MCF 10A (cell line): ENCODE measurements at places on chromosomes 6 and 20.

DNA sequence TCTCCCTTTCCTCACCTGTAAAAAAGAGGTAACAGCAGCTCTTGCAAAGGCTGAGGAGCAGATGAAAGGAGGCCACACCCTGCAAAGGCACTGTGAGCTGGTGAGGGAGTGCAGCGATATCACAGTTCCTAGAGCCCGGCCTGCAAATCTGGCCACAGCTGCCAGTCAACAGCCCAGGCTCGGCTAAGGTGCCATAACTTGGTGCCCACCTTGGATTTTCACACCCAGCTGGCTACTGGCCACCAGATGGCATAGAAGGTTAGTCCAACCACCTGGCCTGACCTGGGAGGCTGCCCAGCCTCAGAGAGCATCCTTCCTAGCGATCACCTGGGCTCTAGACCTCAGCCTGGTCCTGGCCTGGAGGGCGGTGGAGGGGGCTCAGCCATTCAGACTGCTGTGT is 46.8 kb downstream of the KCNB1 start:
- peak; percentile 20 for DNase-seq

DNA sequence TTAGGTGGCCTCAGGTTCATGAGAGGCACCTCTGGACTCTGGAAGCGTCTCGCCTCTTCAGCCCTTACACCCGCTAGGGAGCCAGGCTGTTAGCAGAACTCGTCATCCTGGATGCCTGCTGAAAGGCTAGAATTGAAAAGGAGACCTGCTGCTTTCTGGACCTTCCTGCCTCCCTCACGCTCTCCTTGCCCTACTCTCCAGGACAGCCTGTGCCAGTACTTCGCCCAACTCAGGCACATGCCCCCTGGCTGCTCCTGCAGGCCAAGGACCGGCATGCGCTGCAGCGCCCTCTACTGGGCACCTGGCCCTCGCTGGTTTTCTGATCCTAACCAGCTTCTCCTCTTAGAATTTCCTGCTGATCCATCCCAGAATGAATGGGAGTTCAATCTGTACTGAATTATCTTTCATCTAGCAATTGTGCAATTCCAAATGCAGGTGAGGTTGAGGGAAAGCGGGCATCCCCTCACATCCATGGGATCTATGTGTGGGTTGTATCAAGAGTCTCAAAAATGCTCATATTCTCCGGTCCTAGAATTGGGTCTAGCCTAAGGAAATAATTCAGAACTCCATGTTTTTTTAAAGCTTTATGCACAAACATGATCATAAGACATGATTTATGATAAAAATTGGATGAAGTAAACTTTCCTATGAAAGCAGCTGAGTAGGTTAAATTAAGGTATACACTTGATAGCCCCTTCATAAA is 78.0 kb downstream of the PTPN1 start:
- peak; percentile 81 for DNase-seq

DNA sequence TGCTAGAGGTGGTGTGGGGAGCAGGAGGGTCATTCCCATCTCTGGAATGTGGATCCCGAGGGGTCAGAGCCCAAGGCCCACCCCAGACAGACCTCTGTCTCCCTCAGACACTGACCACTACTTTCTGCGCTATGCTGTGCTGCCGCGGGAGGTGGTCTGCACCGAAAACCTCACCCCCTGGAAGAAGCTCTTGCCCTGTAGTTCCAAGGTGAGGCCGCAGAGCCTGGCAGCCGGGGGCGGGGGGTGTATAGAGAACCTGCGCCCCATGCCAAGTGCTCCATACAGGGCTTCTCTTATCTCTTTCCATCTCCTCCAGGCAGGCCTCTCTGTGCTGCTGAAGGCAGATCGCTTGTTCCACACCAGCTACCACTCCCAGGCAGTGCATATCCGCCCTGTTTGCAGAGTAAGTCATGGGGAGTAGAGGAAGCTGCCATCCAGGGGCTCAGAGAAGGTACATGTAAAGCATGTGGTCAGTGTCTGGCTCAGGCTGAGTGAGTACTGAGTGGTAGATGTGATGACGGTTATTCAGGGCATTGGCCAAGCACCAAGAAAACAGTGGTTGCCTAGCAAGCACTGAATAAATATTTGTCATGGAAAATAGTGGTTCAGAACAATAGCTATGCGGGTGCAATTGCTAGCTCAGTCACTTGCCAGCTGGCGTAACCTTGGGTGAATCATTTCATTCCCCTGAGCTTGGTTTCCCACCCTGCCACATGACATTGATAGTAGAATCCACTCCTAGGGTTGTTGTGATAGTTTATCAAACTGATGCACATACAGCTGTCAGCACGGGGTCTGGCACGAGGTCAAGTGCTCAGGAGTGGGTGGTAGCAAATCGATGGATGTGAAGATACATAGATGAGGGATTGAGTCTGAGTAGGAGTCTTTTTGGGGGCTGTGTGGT is 3.5 kb downstream of the PIGT start:
- peak; percentile 89 for DNase-seq

DNA sequence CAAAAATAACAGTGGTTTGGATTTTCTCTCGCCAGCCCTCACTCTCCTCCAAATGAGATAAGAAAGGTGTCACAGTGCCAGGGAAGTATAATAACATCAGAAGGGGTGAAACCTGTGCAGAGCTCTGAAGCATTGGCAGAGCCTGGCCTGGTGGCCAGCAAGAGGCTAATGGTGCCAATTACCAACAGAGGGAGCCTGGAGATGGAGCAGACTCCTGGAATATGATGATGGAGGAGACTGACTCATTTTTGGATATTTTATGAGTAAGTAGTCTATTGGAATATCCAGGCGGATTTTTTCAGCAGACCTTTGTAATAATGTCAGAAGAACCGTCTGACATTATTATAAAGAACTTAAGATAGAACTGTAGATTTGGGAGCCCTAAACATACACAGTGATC is 442.6 kb upstream of the MARCKS start:
- DNase-seq: peak; percentile 79

- peak; percentile 20 for DNase-seq
Measured at GRCh38 chr6:88650029-88650619, 313.3 kb downstream of the RNGTT start.

- DNase-seq: no peak
Measured at GRCh38 chr6:41900861-41901260, 5.7 kb upstream of the USP49 start.

GRCh38 chr20:40326784-40327183 is 362.3 kb downstream of the MAFB start:
- peak; percentile 16 for DNase-seq

DNA sequence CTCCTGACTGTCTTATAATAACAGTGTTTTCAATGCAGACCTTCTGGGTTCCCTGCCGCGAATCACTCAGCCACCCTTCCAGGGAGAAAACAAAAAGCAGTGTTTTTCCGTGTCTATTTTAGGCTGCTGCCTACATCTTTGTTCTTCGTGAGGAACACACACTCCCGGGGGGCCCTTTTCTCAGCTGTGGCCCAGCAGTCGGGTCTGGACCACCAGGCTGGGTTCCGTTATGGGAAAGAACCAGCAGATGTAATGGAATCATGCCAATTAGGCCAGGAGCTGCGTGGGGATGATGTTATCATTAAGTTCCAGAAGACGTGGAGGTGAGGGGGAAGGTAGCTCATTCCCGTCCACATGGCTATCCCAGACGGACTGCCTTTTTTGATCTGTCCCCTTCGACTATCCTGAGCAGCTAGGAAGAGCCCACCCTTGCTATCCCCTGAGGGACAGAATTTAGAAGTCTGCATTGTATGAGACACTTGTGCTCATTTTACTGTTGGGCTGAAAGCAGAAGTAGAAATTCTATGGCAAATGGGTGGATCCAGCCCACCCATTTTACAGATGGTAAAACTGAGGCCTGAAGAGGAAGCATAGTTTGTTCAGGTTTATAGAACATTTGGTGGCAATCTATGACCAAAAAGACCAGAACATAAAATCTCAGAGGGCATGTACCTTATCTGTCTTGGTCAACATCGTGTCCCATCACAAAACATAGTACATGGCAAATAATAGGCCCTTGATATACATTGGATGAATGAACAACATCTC is 54.5 kb downstream of the KCNB1 start:
- no peak for DNase-seq
